Renal pelvis (tissue), 12 donors: ENCODE measurements at places on chromosomes 11 and 22.
A peak's percentile ranks its signal among the peaks of the same experiment; 100 is the strongest.

- no peak for DNase-seq
Measured at GRCh38 chr22:35202376-35202775, 54.9 kb upstream of the HMGXB4 start.

DNA sequence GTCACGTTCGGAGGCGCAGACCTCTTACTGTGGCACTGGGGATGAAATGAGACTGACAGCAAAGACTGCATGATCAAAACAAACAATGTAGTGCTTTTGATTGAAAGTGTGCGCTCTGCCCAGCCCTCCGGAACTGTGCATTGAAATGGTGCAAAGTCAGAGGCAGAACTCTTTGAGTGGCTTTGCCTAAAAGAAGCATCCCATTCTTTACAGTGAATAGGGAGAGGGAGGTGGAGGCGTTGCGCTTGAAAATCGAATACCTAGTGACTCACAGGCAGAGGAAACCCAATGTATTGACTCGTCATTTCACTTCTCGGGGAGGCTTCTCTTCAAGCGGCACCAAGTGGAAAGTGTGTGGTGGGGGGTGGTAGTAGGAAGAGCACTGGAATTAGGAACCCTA, 10.9 kb downstream of the RCN1 start:
- DNase-seq: no peak

DNA sequence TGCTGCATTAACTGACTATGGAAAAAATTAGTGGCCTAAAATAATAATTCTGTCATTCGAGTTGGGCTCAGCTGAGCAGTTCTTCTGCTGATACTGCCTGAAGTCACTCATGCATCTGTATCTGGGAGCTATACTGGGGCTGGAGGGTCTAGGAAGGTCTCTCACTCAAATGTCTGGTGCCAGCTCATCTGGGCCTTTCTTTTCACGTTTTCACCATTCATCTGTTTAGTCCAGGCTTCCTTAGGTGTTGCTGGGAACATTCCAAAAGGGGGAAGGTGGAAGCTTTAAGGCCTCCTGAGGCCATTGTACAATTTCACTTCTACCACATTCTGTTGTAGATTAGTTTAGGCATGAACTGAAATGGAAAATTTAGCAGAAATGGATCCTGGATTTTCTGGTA, 28.0 kb downstream of the YAP1 start:
- DNase-seq: no peak

DNA sequence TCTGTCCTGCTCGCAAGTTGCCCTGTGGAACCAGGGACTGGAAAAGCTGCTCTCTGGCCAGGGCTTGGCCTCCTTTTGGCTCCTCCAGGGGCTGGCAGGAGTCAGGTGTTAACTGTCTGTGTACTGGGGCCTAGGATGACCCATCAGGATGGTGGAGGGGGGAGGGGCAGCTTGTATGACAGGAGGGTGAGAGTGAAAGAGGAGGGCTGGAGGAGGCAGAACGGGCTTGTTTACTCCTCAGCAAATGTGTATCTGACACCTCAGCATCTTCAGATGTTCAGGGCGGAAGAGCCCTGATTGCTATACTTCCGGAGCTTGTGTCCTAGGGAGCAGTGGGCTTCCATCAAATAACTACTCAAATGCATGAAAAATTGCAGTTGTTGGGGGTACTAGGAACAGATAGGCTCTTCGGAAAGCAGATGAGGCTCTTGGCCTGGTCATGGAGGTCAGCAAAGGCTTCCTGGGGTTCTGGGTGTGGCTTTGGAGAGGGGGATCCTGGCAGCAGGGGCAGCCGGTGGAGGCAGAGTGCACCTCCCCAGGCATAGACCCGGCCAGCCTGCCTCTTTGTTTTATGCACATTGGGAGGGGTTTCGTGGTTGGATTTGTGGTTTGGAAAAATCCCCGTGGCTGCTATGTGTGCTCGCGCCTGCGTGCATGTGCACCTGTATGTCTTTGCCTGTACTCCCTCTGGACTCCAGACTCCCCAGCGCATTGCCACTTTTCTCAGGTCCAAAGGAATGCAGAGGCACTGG, 31.2 kb downstream of the CD82 start:
- DNase-seq: no peak

DNA sequence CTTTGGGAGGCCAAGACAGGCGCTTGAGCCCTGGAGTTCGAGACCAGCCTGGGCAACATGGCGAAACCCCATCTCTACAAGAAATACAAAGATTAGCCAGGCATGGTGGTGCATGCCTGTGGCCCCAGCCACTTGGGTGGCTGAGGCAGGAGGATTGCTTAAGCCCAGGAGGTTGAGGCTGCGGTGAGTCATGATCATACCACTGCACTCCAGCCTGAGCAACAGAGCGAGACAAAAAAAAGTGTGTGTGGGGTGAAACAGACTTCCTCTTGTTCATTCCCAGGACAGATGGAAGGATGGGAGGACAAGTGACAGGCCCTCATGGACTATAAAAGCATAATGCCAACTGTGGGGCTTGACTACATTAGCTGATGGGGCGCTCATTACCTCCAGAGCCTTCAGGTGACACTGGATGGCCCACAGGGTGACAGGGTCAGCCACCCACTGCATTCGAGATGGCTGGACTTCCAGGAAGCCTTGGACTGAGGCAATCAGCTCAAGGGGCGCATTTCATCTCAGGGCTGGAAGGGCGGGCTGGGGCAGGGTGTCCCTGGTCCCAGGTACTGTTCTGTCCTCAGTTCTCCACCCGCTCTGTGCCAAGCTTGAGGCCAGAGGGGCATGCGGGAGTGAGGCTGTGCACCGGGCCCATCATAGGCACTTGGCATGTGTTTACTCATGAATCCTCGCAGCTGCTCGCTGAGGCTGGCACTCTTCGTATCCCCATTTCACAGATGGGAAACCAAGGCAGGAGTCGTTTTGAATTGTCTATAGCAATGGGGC, 12.5 kb downstream of the NPTXR start:
- no peak for DNase-seq

DNA sequence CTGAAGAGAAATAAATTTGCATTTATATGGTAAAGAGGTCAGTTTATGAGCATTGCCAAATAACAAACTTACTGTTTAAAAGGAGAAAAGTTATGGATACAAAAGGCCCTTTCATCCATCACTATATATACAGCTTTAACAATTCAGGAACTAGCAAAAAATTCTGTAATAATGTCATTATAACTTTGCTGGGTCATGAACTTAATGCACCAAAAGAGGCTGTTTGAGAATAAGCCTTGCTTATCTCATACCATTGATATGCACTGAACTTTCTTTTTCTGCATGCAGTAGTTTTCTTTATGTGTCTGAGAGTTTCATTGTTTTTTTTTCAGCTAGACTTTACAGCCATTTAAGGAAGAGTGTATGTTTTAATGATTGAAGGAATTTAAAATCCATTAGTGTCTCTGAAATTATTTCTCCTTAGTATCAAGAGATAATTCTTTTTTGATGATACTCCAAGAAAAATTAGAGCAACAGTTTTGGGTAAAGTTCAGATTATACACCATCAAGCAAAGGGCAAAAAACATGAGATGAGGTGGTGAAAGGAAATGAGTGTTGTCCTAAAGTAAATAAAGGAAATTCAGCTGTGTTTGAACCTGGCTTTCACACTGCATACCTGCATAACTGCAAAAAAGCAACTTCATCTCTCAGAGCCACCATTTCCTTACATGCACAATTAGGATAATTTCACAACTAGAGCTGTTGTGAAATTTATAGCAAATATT, 188.2 kb upstream of the ANO3 start:
- DNase-seq: no peak

DNA sequence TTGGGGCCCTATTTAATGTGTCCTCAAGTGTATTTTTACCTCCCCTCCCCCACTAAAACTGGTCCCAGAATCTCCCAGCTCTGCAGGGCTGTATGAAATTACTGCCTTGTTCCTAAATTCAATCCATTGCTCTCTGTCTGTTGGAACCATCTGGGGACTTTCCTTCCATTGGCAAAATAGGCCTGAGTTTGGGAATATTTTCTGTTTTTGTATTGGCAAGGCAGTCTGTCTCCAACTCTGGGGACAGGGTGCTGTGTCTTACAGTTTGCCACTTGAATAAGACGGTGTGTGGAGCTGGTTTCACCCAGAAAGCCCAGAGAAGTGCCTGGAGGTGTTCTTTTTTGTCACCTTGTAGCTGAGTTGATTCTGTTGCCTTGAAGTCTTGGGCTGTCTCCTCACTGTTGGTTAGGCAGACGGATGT, 1.3 kb downstream of the PACS1 start:
- no peak for DNase-seq

GRCh38 chr22:37133304-37134018, 16.3 kb downstream of the IL2RB start:
- DNase-seq: no peak

DNA sequence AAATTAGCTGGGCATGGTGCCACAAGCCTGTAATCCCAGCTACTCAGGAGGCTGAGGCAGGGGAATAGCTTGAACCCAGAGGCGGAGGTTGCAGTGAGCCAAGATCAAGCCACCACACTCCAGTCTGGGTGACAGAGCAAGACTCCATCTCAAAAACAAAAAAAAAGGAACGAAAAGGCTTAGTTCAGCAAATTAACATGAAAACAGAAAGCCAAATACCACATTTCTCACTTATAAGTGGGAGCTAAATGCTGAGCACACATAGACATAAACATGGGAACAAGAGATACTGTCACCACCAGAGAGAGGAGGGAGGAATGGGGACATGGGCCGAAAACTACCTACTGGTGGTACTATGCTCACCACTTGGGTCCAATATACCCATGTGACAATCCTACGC, 38.6 kb downstream of the SCGB1A1 start:
- no peak for DNase-seq

GRCh38 chr11:70073871-70074371, 4.2 kb upstream of the ANO1 start:
- DNase-seq: peak; percentile 57

DNA sequence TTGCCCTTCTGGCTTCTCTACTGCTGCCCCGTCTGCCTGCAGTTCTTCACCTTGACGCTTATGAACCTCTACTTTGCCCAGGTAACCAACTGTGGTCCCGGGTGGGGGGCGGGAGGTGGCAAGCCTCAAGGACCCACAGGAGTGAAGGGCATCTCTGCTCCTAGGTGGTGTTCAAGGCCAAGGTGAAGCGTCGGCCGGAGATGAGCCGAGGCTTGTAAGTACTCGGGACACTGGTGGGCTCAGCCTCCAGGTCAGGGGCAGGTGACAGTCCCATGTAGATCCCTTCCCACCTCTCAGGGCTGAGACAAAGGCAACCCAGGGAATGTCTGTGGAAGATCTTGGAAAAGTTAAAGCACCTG, 1.1 kb downstream of the GPR137 start:
- DNase-seq: no peak

DNA sequence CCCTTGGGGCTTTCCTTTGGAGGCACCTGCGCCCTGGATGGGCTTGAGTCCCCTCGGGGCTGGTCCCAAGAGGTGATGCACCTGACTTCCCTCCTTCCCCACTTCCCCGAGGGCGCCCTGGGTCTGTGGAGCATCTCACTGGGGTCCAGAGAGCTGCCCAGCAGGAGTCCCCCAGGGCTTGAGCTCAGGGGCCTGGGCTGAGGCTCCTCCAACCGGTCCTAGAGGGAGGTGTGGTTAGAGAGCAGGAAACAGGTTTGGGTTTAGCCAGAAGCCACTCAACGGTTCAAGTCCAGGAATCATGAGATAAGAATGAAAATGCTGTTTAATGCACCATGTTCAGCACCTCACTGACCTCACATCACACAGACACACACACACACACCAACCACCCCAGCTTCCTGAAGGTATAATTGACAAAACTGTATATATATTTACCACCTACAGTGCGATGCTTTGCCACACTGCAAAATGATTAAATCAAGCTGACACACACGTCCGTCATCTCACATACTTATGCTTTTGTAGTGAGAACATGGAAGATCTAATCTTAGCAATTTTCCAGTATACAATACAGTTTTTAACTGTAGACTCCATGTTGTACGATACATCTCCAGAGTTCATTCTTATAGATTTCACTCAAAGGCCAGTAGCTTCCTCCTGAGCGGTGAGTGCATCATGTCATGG, 628 bp upstream of the IGLL1 start:
- DNase-seq: no peak

DNA sequence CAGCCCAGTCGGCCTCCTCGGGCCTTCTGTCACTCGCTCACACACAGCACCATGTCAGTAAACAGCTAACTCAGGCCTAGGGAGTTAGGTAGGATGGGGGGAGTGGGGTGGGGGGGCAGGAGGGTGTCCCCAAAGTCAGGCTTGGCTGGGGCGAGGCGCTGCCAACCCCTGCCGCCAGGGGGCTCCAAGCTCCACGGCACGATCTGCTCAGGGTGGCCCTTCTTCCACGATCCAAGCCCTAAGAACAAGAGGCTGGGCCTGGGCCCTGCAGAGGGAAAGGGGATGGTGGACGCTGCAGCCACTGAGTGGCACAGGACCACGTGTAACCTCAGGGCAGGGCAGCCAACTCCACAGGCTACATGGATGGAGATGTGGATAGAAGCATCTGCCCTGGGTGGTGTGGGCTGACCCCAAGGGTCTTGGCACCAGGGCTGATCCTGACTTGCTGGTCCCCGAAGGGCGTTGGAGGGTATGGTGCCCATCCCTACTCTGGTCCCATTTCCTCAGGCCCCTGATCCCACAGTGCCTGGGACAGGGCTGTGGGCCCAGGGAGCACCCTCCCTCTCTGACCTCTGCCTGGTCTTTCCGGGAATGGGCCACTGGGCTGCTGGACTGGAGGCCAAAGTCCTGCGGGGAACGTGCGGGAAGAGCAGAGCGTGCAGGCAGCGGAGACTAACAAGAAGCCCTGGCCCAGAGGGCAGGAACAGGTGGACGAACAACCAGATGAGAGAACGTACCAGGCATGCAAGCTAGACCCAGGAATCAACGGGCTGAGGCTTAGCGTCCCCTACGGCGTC, 29.1 kb upstream of the TXNRD2 start:
- DNase-seq: no peak

DNA sequence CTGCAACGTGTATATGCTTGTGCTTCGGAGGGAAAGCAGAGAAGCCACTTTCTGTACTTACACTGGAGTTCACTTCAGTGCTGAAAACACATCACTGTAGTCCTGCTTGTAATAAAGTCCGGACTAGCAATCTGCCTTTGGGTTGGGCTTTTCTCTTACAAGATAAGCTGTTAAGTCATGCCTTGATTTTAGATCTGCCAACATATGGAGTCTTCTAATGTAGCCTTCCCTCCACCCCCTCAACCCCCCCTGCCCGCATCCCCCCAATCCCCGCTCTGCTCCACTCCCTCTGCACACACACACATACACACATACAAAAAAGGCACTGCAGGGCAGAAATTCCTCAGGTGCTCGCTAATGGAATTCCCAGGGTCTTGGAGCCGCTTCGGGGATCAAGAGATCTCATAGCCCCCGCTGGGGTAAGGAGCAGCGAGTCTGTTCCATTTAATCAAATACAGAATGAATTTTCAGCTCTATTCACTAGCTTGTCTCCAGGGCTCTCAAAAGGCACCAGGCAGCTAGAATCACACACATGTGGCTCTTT, 3.4 kb downstream of the CDON start:
- DNase-seq: peak; percentile 80
